Renal cortex interstitium (tissue), 15 donors: ENCODE measurements at places on chromosomes 7 and 10.

DNA sequence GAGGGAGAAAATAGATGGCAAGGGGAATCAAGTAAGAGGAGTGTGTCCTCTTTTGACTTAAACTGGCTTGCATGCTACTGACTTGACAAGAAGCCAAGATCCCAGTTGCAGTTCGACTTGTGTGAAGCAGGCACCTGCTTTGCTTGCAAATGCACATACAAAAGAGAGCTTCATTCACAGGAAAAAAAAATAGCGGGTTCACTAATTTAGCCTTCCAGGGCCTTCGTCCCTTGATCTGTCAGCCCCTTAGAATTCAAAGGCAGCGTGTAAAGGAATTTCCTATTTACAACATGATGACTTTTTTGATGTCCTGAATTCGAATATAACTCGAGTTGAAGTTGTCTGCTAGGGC is 192.1 kb downstream of the CELF2 start:
- DNase-seq = no peak

- no peak for DNase-seq
These were observed 2.7 kb downstream of the FRAT1 start for GRCh38 chr10:97321804-97322190.

DNA sequence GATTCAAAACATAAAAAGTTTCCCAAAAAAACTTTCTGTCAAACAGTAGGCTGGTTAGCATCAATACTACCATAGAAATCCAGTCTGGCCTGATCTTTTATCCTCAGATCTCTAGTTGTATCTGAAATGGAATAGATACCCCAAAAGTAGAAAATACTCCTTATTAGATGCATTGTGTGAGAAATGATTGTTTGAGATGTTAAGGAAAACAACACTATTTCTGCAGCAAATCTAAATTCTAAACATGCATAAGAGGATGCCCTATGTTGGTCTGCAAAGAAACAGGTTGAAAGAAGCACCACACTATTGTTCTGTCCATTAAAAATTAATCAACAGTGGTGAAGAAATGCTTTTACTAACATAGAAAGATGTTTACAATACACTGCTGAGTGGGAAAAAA is 121.0 kb downstream of the NPY start:
- no peak for DNase-seq

DNA sequence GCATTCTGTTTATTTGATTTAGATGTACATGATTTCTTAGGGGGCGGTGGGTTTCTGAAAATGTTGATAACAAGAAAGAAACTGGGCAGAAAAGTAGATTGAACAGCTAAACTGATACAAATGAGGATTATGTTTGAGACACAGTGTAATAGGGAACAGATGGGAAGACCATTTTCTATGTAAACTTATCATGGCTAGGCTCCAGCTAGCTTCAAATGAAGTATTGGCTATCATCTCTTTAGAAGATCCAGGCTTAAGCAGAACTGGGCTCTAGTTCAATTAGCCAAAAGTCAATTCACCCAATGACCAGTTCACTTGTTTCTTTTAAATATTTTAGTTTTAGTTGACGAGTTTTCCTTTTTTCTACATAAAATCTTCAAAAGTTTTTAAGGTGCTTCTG is 639.5 kb downstream of the ANKRD7 start:
- DNase-seq = no peak

GRCh38 chr10:75474106-75474505 is 42.7 kb downstream of the LRMDA start:
- DNase-seq = no peak

- DNase-seq = no peak
These were observed 64.9 kb downstream of the CELF2 start for GRCh38 chr10:11082526-11082925.

DNA sequence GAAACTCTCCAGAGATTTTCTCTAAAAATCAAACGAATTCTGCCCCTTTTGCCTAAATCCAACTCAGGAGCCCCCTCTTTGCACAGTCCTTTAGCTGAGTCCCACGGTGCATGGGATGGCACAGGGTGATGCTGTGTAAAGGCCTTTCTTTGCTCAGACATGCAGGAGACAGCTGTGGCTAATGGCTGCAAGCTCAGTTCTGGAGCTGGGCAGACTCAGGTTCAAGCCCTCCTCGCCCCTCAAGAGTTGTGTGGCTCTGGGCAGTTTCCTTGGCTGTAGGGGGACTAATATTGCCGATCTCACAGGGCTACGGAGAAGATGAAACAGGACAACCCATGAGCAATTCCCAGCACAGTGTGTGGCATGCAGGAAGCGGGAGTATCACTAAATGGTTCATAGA is 42.6 kb downstream of the CLEC2L start:
- no peak for DNase-seq

- no peak for DNase-seq
These were observed 51.8 kb downstream of the CCDC6 start for GRCh38 chr10:59854571-59854970.

DNA sequence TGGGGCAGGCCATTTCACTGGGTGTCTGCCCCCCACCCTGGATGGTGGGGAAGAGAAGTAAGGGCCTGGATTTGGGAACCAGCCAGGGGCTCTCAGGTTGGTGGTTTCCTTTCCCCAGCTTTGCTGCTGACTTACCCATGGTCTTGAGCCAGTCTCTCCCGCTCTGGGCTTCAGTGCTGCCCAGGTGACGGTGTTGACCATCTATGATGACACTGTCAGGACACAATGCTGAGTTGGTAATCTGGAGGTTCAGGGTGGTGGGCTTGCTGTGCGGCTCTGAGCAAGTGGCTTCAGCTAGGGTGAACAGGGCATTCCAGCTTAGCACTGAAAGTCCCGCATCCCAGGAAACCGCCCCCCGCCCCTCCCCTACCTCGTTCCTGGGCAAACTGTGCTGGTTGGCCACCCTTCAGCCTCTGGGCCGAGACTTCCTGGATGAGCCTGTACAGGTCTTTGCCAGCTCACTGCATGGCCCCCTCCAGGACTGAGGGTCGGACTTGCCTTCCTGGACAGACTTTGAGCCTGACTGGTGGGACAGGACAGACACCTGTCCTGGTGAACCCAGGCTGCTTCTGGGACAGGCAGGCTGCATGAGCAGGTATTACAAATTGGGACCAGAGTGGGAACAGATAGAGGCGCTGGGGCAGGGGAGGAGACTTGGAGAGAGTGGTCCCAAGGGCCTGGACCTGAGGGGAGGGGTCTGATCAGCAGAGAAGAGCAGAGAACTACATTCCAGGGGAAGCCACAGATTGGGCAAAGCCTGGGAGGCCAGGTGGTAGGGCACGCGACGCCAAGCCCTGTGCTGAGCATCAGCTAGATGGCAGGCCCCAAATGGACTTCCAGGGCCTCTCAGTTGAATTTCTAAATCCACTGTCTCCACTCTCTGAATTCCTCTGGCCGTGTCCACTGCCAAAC is 19.9 kb upstream of the ZMIZ1 start:
- DNase-seq = no peak

- peak; percentile 76 for DNase-seq
These were observed 87.9 kb downstream of the HIF1AN start for GRCh38 chr10:100623521-100624230.

GRCh38 chr7:131218727-131219128 is 108.9 kb upstream of the MKLN1 start:
- no peak for DNase-seq

- DNase-seq = no peak
These were observed 33.9 kb downstream of the DRGX start for GRCh38 chr10:49361735-49362568.

- DNase-seq = peak; percentile 13
These were observed 61.9 kb downstream of the TES start for GRCh38 chr7:116271963-116272886.
